ENCODE measurements at places on chromosomes 1 and 21. TPM values are rescaled to one million over a fixed set of nuclear protein-coding genes. Genes with fewer than 3 reads are reported as not detected.

The NTNG1 gene
- total RNA-seq, result 9.6 TPM

The ZFP69 gene
- 3.6 TPM for total RNA-seq

GRCh38 chr1:211474451-211474850 lies 17.5 kb downstream of the RD3 start:
- no peaks in the 10 kb centered on the region for H3K36me3 ChIP-seq
- H3K27ac ChIP-seq, result no peak overlapping the region
- no peak for DNase-seq

DNA sequence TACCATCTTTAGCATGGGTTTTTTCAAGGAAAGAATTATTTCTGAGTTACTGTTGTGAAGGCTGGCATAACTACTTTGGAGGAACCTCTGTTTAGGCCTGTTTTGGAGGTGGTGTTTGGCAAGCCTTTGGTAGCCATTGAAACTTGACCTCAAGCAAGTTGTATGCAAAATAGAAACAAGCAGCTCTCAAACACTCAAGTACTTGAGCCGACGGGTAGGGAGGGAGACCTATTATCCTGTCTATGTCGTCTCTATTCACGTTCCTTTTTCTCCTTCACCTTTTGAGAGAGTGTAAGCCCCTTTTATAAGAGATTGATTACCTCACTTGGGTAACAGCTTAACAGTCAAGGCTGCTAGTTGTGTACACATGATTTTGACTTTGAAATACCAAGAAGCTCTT lies 878.3 kb upstream of the CXADR start:
- H3K36me3 ChIP-seq, result no peaks in the 10 kb centered on the region
- H3K27me3 ChIP-seq, result no peaks in the 10 kb centered on the region
- H3K27ac ChIP-seq, result no peak overlapping the region
- H3K4me1 ChIP-seq, result no peaks in the 10 kb centered on the region

The AADACL3 gene
- total RNA-seq, result not detected

Data from lower lobe of right lung (tissue), 2 donors.